ENCODE measurements at places on chromosomes 16 and 17.

- DNase-seq: no peak
Observed at GRCh38 chr17:7048968-7049367, 5.1 kb upstream of the SLC16A11 start.

DNA sequence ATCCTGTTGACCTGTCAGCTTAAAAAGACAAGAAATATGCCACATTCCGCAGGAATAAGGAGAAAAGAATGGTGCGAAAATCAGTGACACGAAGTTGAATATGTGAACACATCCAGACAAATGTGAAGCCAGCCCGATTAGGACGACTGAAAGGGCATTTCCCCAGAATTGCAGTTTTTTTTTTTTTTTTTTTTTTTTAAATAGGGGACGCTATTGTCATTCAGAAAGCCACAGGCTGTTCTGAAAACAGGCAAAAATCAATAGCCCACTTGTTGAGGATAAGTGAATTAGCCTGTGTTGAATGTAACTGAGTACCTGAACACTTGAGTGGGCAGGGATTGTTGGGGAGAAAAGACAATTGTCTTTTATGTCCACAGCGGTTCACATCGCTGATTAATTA is 507.1 kb downstream of the WWOX start:
- DNase-seq: no peak

DNA sequence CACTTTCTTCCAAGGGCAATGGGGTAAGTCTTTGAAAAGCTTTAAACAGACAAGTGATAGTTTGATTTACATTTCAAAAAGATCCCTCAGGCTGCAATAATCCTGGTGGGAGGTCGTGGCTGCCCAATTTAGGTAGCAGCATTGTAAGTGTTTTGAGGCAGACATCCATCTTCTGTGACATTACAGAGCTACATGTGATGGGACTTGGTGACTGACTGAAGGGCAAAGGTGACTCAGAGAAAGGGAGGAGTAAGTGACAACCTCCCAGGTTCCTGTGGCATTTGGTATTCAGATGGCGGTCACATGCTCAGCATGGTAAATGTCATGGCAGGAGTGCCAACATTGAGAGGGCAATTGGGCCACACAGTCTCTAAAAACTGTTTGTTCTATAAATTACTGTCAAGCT is 26.5 kb downstream of the STAT3 start:
- DNase-seq: peak; percentile 16

- DNase-seq: no peak
Observed at GRCh38 chr16:73048292-73049080, 558 bp upstream of the ZFHX3 start.

DNA sequence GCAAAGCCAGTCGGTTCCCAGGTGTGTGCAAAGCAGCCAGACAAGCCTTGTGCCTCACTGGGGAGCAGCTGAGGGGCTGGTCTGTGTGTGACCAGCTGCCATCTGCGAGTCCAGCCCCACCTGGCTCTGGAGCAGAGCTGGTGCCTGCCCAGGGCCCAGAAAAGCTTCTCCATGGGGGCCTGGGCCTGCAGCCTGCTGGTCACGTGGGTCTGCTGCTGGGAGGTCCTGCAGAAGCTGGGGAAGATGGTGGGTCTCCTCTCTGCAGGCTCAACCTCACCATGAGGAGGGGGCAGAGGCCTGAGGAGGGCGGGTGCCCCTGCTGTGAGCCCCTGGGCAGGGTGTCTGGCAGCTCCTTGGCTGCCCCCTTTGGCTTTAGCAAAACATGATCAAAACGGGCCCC is 71.9 kb downstream of the ENGASE start:
- DNase-seq: no peak

DNA sequence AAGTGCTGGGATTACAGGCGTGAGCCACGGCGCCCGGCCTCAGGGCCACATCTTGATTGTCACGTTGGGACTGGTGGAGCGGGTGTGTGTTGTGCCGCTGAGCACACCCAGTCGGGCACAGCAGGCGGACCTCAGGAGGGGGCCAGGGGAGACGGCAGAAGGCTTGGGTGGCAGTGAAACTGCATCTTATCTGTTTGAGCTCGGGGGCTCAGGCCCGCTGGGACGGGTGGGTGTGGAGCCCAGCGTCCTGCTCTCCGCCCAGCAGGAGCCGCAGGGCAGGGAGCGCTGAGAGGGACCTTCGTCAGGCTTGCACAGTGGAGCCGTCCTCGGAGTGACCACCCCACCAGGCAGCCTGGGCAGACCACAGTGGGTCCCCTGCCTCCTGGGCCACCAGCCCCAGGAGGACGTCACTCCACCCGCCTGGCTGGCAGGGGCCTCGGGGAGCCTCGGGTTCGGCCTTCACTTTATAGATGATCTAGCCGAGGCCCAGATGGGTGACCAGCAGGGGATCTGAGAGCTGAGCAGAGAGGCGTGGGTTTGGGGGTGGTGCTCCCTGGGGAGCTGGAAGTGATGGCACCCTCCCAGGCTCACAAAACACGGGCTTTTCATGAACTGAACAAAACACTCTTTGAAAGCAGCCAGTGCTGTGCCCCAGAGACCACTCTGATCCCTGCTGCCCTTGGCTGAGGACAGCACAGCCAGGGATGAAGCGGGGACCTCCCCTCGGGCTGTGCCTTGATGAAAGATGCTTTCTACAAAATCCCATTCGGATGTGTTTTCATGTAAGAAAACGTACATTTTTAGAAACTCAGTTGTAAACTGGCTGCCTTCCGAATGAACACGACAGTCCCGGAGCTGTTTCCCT is 181.1 kb downstream of the SEC14L1 start:
- no peak for DNase-seq

- no peak for DNase-seq
Observed at GRCh38 chr17:17570140-17570797, 21.2 kb downstream of the PEMT start.

GRCh38 chr16:54706406-54706805 is 224.3 kb upstream of the IRX5 start:
- DNase-seq: no peak

GRCh38 chr17:58480090-58480489 is 8.1 kb downstream of the HSF5 start:
- DNase-seq: no peak

DNA sequence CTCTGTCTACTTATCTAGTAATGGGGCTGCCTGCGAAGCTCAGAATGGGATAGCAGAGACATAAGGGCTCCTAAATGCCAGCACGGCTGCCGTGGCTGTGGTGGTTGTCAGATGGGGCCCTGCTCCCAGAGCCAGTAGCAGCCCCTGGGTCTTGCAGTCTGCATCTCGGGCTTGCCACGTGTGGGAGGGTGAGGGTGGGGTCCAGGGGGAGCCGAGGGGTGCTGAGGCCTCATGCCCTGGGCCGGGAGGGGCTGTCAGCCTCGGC is 88.8 kb upstream of the GSE1 start:
- no peak for DNase-seq

- DNase-seq: no peak
Observed at GRCh38 chr16:50679676-50680555, 1.2 kb downstream of the SNX20 start.

GRCh38 chr16:25707982-25708583 is 16.3 kb downstream of the HS3ST4 start:
- no peak for DNase-seq

- peak; percentile 44 for DNase-seq
Observed at GRCh38 chr16:11396241-11397048, 51.2 kb downstream of the RMI2 start.
